ENCODE measurements at places on chromosomes 7 and 10.
A peak's percentile ranks its signal among the peaks of the same experiment; 100 is the strongest.

- no peak for DNase-seq
Observed at GRCh38 chr7:139958599-139959284, 104.0 kb downstream of the PARP12 start.

GRCh38 chr7:158272509-158273137 is 315.0 kb downstream of the PTPRN2 start:
- no peak for DNase-seq

GRCh38 chr7:131727189-131727588 is 170.8 kb upstream of the PODXL start:
- no peak for DNase-seq

DNA sequence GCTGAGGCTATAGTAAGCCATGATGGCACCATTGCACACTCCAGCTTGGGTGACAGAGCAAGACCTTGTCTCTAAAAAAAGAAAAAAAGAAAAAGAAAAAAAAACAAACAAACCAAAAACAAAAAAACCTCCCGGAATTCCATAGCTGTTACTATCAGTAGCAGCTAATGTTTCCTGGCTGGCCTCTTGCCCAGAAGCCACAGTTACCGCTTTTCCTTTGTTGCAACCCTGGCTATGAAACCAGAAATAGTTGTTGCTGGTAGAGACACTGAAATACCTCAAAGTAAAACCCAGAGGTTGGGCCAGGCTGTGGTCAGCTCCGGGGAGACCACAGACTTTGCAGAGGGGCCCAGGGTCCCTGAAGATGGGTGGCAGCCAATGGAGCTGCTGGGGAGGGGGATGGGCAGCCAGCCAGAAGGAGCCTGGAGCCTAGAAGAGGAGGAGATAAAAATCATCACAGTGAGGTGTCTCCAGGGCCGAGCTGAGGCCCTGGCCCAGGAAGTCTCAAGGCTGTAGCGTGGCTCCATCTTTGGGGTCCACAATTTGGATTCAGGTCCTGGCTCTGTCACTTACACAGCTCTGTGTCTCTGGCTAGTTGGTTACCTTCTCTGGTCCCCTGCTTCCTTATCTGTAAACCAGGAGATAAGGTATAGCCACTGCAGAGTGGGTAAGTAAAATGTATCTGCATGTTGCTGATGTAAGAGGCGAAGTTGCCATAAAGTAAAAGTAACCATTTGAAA is 3.4 kb upstream of the CHST12 start:
- peak; percentile 94 for DNase-seq

DNA sequence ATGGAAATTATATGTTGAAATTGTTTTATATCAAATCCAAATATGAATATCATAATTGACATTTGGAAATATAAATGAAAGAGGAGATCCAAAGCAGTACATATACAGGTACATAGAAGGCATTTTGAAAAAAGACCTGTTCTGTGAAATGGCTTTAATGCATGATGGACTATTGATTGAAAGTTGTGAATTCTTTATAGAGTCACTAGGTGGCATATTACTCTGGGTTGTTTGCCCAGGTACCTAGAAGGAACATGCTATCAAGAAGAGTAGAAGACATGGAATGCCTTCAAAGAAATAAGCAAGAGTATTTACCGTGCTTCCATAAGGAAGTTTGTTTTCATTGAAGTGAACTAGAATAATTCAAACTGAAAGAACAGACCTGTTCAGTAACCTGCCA is 160.0 kb upstream of the ANK3 start:
- DNase-seq, result peak; percentile 54

DNA sequence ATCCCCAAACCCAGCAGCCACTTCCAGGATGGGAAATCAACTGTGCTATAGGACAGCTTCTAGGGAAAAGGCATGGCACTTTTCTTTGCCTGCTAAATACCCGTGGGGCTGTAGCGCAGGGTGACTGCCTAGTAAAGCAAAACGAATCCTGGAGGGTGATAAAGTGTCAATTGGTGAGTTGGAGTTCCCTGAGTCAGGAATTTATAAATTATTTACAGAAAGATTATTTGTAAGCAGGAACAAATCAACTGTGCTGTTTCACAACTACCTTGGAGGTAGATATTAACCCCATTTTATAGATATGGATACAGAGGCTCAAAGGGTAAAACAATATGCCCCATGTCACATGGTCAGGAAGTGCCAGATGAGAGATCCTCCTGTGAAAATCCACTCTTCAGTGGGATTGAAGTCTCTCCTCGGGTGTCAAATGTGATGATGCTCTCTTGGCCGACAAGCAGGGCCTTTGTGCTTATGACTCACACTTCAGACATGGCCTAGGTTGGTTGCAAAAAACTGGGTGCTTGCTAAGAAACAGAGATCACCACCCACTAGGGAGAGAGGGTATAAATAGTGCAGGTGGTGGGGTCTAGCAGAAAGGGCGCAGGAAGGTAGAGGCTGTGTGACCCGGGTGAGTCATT is 383.2 kb upstream of the ZMIZ1 start:
- DNase-seq, result no peak

DNA sequence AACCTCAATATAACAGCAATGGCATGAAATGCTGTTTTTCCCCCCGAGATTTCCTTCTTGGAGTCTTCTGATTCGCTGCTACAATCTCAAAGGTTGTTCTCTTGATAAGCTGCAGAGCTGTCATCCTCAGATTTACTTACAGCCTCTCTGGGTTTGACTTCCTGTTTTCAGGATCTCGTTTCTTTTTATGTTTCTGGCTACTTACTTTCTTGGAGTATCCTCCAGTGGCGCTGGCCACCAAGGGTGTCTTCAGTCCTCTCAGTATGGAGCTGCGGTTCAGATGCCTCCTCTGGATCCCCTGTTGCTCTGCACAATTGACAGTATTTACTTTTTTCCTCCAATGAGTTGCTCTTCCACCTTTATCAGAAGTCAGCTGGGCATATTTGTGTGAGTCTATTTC is 152.0 kb upstream of the TMEM72 start:
- no peak for DNase-seq

- no peak for DNase-seq
Observed at GRCh38 chr7:153942036-153942435, 110.2 kb upstream of the DPP6 start.

GRCh38 chr10:114319406-114320248 is 80.6 kb downstream of the VWA2 start:
- no peak for DNase-seq

DNA sequence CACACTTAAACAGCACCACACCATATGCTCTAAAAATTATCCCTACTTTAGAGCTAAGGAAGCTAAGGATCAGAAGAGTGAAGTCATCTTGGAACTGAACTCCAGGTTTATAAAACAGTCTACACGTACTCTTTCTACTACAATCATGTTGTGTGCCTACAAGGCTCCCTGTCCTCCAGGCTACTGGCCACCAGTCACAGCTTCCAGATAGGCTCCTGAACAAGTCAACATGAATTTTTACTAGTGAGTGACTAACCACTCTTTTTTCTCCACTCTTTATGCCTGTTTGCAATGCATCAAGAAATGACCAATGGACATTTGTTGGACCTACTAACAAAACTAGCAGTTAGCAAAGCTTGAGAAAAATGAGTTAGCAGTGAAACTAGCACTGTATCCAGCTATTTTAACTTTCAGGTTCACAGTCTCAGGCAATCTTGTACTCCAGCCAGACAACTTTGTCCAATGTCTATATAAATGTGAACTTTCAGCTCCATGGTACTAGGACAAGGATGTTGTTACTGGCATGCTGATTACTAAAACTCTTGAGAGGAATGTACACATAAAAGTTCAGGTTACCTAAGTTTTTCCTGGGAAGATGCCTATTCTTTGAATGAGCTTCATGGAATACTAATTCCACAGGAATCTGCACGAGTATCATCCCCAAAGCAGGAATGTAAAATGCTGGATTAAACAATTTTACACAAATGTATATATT is 180.0 kb downstream of the BTAF1 start:
- no peak for DNase-seq

DNA sequence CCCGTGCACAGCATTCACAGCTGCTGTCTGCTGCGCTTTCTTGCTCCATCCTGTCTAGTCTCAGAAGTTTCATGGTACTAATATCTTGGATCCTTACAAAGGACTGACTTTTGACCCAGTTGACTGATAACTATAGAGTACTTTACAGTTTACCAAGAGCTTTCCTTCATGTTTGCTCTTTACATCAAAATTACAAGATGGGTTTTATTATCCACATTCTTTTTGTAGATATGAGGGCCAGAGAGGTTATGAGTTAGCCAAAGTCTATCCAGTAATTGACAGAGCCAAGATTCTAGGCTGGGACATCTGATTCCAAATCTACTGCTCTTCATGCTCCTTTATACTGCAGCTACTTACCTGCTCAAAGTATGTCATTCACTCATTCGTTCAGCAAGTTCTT is 218.2 kb downstream of the AUTS2 start:
- no peak for DNase-seq

GRCh38 chr10:28248092-28248491 is 54.8 kb downstream of the MPP7 start:
- DNase-seq, result peak; percentile 46

GRCh38 chr10:62617652-62618051 is 186.9 kb upstream of the ADO start:
- DNase-seq, result no peak

DNA sequence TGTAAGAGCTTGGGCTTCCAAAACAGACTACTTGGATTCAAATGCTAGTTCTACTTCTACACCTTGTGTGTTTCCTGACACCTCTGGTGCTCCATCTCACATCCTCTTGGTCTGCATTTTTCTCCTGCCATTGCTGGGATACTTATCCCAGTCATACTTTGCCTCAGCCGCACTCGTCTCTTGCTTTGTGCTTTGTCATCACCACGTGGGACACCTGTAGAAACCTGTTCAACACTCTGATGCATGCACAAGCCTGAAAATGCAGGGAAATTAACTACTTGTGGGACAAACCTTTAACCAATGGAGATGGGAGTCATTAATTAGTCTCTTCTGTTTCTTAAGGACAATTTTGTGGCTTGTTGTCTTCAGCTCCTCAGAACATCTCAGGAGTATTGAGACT is 94.2 kb upstream of the PHYHIPL start:
- no peak for DNase-seq

DNA sequence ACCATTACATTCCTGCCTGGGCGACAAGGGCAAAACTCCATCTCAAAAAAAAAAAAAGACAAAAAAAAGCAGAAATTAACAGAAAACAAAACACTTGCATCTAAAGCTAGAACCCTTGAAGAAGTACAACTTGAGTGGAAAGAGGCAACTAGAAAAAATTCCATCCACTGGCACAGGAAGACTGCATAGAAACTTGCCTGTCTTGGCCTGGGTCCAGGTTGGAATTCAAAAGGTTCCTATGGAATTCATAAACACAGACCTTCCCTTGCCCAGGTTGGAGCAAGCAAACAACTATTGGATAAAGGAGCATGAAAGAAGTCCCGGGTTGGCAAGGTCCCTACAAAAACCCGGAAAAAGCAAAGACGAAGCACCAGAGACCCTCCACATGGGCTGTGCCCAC is 69.8 kb downstream of the CCDC71L start:
- no peak for DNase-seq

DNA sequence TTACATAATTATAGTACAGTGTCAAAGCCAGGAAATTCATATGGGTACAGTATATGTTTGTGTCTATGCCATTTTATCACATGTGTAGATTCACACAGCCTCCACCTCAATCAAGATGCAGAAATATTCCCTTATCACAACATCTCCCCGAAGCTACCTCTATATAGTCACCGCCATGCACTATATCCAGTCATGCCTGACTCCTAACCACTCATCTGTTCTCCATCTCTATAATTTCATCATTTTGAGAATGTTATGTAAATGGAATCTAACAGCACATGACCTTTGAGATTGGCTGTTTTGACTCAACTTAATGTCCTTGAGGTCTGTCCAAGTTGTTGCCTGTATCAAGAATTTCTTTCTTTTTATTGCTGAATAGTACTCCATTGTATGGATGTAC is 22.3 kb upstream of the SLC25A13 start:
- no peak for DNase-seq

GRCh38 chr10:59892697-59893096 is 13.7 kb downstream of the CCDC6 start:
- DNase-seq, result no peak

GRCh38 chr10:35336084-35336831 is at the start of gene CCNY:
TSS of gene CCNY (plus strand) at chr10:35336509. CDS start at chr10:35337054, 545 bp downstream.
- peak; percentile 83 for DNase-seq

GRCh38 chr10:31087011-31087410 is 55.3 kb upstream of the ZNF438 start:
- DNase-seq, result peak; percentile 19

DNA sequence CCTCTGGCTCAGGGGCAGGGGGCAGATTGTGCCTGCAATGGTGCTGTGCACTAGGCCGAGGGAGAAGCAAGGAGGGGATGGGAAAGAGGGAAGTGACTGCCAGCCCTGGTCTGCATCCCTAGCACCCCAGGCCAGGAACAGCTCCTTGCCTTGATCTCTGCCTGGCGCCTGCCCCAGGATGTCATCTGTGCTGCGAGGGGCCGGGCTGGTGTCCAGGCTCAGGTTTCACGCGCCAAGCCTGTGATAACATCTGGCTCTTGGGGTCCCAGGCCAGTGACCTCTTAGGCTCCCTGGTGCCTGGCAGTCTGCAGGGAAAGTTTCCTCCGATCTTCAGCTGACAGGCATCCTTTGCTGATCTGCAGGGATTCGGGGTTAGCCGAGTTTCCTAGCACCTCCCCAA is 193.5 kb upstream of the GPR26 start:
- no peak for DNase-seq

GRCh38 chr10:132306864-132307751 is 642 bp downstream of the STK32C start:
- peak; percentile 76 for DNase-seq

DNA sequence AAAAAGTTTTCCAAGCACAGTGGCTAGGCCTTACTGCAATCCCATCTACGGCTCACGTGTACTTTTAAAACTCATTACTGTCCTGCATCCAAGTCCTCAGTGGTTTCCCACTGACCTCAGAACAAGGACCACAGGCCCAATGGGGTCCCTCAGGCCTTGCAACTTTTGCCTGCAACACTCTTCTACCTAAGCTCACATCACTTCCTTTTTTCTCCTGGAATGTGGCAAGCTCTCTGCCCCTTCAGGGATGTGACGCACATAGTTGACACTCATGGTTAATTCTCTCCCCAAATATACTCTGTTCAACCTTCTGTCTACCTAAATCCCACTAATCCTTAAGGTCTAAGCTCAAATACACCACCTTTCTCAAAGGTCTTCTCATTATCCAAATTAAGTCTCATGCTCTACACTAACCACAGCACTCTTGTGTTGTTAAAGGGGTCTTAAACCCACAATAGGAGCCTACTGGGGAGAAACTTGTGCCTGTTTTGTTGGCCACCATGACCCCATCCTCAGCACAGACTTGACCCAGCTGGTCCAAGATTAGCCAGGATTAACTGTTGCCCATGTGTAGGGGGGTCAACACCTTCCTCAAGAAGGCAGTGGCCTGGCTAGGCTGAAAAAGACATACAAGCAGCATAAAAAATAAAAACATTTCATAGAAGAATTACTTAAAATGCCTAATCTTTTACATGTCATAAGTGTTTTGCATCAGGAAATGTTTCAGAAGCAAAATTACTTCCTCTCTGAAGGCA is 15.2 kb downstream of the HNRNPF start:
- DNase-seq, result no peak

GRCh38 chr10:107718864-107719263 is 554.4 kb upstream of the SORCS1 start:
- DNase-seq, result no peak
